HAP-1 (cell line): ENCODE measurements at places on chromosomes 2 and 18.

- DNase-seq, result no peak
Observed at GRCh38 chr2:157479081-157480027, 35.5 kb upstream of the CYTIP start.

- DNase-seq, result no peak
Observed at GRCh38 chr2:37641582-37642171, 29.8 kb downstream of the CDC42EP3 start.

DNA sequence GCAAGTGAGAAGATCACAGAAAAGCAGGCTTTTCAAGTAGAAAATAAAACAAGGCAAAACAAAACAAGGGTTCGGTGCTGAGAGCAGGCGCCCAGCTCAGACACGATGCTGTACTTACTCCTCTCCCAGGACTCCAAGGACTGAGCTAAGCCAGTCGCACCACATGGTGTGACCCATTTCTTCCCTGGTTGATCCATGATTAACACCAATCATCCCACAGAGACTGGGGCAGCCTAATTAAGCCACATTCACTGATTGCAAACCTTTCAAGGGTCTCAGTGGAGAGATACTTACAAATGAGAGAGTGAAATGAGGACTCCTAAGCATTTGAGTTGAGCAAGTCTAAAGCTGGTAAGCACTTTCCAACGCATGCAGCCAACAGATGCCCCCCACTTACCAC, 155.2 kb downstream of the MYO5B start:
- DNase-seq, result no peak

GRCh38 chr2:66699793-66700676, 265.1 kb downstream of the MEIS1 start:
- DNase-seq, result peak; percentile 47

DNA sequence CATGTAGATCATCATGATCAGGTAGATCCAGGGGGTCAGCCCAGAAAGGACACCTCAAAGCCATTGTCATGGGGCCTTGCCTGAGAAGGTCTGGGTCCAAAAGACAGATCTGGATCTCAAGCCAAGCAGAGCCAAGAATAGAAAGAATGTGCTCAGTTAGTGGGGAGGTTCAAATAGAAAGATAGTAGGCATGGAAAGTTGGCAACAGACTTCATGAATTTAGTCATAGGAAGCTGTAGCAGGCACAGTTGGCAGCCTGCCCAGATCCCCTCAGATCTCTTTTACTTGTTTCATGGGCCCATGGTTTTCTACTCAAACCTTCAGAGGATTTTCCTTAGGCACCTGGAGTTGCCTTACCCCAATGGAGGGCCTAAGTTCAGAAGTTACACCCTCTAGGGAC, 767.0 kb downstream of the SLC4A3 start:
- no peak for DNase-seq

DNA sequence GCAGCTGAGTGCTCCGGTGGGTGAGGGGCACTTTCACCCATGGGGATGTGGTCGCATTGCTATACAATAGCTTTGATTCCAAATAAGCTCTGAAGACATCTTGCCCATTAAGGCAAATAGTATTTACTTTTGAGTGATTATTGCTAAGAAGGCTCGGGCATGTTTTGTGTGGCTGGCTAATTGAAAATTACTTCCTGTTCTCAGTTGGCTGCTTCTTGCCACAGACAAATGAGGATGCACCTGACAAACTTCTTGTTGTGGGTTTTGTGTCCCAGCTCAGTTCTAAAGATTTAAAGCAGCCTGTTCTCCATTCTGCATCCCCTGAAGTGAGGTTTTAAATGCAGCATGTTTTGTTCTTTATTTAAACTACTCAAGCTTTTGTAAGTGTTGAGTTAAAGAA, 88.3 kb downstream of the KCNS3 start:
- no peak for DNase-seq

GRCh38 chr2:175062787-175063585, 57.8 kb upstream of the CHN1 start:
- DNase-seq, result no peak

DNA sequence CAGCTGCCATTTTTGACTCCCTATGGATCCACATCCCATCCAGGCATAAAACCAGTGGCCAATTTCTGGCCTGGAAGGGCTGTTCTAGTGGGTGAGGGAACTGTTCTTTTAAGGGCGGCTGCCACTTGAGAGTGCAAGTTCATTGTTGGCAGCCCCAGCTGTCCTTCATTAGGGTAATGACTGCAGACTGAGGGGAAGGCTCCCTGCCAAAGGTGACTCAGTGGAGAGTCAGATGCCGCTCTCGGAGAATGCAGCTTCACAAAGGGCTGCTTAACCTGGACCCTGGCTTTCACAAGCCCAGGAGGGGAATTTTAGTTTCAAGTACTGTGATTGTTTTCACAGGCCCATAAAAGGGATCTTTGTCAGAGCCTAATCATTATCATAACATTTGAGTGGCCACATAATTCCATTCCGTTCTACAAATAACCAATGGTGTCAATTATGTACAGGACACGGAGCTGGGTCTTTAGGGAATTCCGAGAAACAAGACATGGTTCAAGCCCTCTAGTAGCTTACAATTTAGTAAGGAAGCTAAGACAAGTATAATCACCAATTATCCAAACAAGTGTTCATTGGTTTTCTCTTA, 235.7 kb downstream of the CDCA7 start:
- DNase-seq, result peak; percentile 73

- DNase-seq, result no peak
Observed at GRCh38 chr2:232767866-232768265, 8.5 kb downstream of the KCNJ13 start.

DNA sequence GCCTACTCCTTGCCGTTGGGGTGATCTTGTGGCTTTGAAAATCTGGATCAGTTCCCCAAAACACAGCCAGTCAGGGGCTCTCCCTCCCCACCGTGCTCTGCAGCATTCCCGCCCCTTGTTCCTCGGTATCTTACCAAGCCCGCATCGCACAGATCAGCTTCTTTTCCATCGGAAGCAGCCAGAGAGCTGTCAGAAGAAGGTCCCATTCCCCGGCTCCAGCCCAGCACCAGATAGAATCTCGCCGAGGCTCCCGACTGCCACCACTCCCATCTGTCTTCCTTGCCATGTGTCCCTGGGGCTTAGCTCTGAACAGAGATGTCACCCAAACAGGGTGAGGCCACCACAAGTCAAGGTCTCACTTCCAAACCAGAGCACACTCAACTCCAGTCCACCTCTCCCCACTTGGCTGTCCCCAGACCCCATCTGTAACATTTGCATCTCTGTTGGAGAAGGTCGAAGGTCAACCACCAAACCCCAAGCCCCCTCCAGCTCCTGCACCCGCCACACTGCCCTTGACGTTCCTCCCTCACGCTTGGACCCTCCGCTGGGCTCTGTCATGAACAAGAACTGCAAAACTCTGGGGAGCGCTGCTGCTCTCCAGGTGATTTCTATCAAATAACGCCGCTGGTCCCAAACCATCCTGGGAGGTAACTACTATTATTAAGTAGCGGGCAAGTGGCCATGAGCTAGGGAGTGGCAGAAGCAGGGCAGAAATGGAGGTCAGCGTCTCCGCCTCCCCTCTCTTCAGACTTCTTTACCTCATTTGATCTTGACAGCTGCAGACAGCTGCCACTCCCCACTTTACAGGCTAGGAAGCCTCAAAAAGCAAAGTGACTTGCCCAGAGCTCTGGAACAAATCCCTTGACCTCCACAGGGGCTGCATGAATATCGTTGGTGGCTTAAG, 70.0 kb upstream of the TAF1B start:
- DNase-seq, result no peak

DNA sequence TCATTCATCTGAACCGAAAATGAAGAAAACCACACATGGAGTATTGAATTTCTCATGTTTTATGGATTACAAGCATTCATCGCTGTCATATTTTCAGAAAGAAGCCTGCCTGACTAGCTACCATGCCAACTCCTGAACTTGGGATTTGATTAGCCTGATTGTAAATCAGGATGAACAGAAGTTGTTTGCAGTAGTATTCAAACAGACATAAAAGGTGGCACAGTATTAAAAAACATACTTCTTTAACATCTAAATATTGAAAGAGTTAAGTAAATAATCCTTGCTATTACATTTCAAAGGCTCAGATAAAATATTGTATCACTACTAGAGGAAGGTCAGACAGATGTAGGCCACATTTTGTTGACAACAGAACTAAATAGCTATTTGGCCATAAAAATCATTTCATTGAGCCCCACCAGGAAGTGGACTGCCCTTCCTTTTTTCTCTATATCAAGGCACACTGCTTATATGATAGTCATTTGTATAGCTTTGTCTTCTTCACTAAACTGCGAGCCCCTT, 21.6 kb downstream of the SLC38A11 start:
- DNase-seq, result no peak

DNA sequence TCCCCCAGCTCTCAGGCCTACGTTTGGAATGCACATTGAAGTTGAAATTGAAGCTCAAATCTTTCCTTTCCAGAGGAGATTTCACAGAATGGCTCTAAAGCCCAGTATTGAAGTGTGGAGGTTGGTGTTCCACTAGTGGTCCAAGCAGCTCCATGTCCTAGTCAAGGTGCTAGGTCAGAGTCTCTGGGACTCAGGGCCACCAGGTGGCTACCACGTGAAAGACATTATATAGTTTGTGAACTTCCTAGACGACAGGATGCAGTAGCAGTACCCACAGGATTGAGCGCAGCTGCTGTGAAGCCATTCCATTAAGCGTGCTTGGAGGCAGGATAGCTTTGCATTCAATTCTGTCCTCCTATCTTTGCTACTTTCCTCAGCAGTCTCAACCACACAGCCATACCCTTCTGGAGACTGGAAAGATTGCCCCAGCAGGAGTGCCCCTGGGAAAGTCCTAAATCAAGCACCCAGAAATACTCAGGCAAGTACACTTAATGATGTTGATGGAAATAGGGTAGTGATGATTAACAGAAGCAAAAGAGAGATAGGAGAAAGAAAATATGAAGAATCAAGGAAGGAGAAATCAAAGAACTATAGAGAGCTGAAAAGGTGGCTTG, 4.7 kb upstream of the TGFA start:
- no peak for DNase-seq

DNA sequence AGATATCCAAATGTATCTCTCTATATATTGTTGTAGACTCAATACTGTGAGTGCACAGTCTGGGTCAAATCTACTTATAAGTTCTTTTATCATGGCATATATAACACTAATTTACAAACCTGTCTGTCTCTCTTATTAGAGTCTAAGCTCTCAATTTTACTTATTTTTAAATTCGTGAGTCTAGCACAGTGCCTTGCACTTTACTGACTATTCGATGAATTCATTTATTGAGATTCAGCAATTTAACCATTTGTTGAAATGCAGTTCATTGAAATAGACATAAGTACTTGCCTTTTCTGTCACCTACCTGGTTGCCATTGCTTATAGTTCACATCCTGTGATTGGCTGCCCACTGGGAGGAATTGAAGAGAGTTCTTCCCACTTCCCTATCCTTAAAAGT, 10.3 kb upstream of the ALS2 start:
- DNase-seq, result no peak
